ENCODE measurements at places on chromosomes 7 and 10.

GRCh38 chr10:62394556-62395018, 20.4 kb downstream of the ZNF365 start:
- DNase-seq, result no peak

DNA sequence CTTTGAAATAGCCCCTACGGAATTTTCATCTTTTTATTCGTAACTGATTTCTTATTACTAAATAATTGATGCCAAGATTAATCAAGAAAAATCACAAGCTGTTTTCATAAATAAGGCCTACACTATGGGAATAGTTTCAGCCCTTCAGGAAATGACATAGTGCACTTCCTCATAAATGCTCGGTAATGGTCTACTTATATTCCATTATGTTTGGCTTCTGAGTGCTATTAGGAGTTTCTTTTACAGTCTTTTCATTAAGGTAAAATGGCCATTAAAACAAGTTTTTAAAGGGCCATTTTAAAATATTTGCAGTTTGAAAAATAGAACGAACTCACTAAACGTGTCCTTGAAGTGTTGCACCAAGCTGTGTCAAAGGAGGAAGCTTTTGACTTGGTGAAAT, 174.5 kb downstream of the DNAH11 start:
- no peak for DNase-seq

DNA sequence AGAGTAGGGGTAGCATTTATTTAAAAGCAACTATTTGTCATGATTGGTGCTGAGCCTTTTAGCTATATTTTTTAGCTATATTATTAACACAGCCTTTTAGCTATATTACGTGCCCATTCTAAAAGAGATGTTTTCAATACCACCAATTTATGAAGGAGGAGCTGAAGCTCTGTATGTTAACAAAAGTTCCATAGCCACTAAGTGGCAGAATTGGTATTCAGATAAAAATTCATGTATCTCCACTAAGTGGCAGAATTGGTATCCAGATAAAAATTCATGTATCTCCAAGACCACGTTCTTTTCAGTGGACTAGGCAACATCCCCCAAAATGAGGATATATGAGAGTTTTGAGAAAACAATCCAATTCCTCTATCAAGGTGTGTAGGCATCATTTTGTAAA, 268.6 kb downstream of the HGF start:
- no peak for DNase-seq

DNA sequence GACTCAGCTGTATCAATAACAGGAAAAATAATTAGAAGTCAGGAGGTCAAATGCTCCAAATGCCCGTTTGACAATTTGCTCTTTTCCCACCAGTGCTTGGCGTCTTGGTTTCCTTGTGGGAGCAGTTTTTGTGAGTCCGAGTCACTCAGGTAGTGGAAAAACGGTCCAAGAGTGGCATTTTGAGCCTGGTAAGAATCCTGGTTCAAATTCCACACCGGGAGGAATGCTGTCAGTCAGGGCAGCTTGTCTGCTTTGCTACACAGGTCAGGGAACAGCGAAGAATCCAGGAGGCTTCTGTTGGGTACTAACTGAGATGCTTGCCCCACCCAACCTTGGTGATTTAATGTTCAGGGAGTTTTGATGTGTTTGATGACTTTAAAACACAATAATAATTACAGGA, 209.5 kb downstream of the HERPUD2 start:
- DNase-seq, result no peak

- DNase-seq, result no peak
Observed at GRCh38 chr7:54907981-54908380, 110.8 kb upstream of the EGFR start.

GRCh38 chr7:1706721-1707613, 36.9 kb downstream of the ELFN1 start:
- DNase-seq, result no peak

All from stimulated activated CD8-positive, alpha-beta memory T cell treated with anti-CD3 and anti-CD28 coated beads, Interleukin-4, amount 100 ng/mL, for 4 hours (primary cell).